NCI-H1436 (cell line): ENCODE measurements at places on chromosomes 4 and X.

- DNase-seq: no peak
Measured at GRCh38 chrX:9947131-9947794, 19.9 kb upstream of the CLDN34 start.

DNA sequence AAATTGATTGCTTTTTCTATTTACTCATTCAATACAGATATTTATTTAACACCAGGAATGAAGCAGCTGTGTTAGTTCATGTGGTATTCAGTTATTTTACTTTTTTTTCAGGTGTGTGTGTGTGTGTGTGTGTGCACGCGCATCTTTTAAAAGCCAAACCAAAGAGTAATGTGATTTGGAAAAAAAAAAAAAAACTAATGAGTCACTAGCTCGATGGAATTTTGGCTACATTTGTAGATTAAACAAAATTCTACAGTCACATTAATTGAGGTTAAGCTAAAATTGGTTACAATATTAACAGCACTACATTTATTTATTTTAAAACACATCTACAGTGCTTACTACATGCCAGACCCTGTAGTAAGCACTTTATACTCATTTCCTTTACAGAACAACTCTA lies 66.8 kb downstream of the HHIP start:
- DNase-seq: no peak

DNA sequence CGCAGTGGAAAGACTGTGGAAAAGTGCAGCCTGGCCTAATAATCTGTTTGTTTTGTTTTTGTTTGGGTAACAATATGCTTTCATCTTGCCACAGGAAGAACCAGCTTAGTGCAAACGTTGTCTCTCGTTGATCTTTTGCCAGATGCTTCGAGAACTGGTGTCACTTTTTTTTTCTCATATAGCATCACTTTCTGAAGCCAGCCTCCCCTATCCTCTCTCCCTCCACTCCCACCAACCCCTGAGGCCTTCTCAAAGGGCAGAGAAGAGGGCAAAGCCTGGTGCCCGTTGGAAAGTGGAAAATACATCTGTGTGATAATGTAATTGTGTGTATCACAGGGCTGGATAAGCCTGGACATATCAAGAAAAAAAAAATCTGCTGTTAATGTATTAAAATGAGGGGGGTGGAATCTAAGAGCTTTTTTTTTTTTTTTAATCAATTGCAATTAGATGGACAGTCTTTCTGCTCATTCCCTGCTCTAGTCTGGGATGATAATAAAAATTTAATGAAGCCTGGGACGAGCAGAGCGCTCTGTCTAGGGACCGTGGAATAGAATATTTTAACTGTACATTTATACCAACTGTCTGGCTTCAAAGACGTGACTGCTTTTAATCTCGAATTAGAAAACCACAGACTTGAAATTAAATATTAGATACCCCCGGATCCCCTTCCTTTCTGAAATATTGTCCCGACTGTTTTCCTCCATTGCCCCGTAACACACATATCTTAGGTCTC lies 8.1 kb downstream of the POU4F2 start:
- no peak for DNase-seq

DNA sequence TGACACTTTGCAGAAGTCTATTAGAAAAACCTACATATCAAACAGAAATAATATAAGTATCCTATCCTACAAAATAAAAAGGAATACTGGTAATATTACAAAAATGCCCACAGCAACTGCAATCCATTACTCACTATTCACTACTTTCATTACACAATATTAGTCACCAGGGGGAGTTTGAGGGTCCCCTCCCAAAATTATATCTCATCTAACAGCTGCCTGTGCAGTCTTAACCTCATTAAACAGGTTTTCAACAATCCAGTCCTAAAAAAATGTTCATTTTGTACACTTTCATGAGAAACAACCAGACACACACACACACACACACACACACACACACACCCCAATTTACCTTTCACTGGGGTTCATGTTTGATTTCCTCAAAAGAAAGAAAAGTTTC lies 2.9 kb downstream of the CLOCK start:
- no peak for DNase-seq

- no peak for DNase-seq
Measured at GRCh38 chr4:170003071-170004070, 22.8 kb downstream of the MFAP3L start.

DNA sequence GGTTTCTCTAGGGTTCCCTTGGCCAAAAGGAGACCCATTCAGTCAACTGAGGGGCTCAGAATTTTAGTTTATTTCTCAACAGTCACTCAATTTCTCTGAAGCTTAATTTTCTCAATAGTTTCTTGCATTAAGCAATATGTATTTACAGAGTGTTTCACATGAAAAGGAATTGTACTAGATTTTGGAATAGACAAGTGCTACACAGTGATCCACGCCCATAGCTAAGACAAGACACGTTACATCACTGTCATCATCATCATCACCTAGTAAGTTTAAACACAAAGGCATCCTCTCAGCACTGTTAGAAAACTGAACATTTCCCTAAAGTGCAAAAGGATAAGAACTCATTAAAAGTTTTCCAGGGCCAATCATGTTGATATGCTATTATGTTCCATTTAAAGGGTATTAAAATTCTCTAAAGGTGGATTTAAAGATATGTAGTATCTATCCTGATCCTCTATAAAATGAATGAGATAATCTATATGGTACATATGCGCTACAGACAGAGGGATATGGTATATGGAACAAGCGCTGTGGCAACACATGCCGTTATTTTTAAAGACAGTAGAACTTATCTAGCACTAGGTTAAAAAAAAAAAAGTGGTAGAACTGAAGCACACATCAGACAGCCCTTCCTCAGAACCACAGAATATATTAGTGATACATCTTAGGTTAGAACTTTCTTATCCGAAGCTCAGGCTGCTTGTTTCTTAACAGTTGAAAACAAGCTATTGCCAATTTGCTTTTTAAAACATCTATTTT lies 12.1 kb downstream of the PPA2 start:
- no peak for DNase-seq

DNA sequence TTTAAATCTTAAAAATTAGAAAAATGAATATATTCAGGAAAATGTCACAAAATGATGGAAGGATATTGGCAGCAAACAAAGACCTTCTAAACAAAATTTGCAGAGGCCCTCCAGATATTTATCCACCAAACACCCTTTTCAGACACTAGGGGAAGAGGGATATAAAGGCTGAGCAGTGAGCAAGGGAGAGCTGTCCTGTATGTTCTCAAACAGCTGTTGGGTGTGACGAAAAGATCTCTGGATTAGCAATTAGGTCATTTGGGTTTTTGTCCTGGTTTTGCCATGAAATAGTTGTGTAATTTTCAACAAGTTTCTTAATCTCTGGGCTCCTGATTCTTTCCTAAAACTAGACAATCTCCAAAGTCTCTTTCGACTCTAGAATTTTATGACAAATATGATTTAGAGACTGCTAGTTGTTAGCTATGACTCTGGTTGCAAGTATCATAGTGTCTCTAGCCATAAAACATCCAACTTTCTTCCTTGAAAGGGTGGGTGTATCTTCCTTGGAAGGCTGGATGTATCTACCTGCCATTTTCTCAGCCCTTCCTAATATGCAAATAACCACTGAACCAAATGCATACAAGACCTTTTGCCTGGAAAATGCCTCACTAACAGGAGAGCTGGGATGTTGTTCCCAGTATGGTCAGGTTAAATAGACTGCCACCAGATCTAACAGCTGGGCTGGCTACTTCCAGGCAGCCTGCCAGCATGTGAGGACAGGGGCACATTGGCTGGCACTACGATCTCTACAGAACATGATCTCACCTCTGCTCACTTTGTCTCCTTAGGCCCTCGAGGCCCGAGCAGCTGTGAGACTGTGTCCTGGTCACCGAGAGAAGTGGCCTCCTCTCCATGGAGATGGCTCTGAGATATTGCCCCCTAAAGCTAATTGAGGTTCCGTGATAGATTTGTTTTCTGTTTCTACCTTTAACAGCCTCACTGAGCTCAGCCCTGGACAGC lies 225.5 kb upstream of the JADE1 start:
- no peak for DNase-seq

- no peak for DNase-seq
Measured at GRCh38 chr4:184097241-184097605, 120.5 kb downstream of the ENPP6 start.

- DNase-seq: no peak
Measured at GRCh38 chrX:54994099-54994498, at the start of gene PFKFB1. Gene PFKFB1, minus strand, starts transcription at chrX:54994188. Its CDS starts 181 bp downstream, at chrX:54994007.

GRCh38 chrX:38879631-38880220 lies 78.5 kb downstream of the MID1IP1 start:
- peak; percentile 23 for DNase-seq

GRCh38 chr4:179880756-179881155 lies 2362.4 kb upstream of the TENM3 start:
- DNase-seq: no peak

DNA sequence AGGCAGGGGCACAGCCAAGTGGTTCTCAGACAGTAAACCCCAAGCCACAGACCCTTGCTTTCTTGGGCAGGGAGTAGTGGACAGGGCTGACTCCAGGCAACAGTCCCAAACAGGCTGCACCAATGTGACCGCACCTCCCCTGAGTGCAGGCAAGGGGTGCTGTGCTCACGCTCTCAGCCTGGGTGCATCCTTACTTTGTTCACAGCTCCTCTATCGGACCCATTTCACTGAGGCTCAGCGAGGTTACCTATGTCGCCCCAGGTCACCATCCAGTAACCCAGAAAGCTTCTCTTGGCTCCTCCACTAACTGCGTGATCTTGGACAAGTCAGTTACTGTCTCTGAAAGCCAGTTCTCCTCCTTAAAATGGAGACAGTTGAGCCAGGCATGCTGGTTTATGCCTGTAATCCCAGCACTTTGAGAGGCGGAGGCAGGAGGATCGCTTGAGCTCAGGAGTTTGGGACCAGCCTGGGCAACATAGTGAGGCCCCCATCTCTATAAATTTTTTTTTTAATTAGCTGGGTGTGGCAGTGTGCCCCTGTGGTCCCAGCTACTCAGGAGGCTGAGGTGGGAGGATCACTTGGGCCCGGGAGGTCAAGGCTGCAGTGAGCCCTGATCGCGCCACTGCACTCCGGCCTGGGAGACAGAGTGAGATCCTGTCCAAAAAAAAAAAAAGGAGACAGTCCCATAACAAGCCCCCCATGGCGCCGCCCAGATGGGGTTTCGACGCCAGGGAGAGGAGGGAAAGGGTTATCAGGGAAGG lies 823 bp upstream of the MAN2B2 start:
- no peak for DNase-seq

- no peak for DNase-seq
Measured at GRCh38 chr4:156501962-156502361, 469.6 kb downstream of the PDGFC start.

GRCh38 chr4:57605376-57605775 lies 495.2 kb upstream of the IGFBP7 start:
- no peak for DNase-seq

- no peak for DNase-seq
Measured at GRCh38 chr4:16967722-16968121, 69.3 kb upstream of the LDB2 start.

GRCh38 chrX:154458954-154459778 lies 1.1 kb downstream of the PLXNA3 start:
- DNase-seq: peak; percentile 78

- DNase-seq: no peak
Measured at GRCh38 chrX:54193085-54193821, 10.2 kb upstream of the FAM120C start.

GRCh38 chr4:140220058-140220457 lies 66.1 kb upstream of the MAML3 start:
- DNase-seq: no peak

DNA sequence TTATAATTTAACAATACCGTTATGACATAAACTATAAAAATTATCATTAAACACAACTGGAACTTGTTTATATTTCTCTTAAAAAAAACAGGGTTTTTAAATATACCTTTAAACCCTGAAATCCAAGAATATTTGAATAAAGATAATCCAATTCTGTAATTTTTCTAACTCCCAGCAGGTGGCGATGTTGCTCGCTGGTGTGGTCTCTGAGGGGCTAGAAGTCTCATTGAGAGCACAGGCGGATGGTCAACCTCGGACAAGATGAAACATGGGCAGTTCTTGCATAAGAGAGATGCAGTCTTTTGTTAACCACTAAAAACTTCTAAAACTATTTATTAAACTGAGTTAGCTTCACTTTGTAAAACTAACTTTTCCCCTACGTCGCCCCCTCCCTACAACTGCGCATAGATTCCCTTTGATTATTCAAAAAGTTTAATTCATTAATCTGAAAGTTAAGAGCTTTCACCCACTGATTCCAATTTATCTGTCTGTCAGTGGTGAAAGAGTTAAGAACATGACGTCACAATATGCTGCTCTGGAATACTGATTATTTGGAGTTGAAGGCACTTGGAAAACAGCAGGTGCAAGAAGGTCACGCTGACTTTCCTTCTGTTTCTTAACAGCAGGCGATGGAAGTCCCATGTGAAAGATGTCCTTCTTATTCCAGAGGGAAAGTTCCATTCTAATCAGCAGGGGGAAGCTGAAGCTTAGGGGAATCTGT lies 29.5 kb downstream of the DMP1 start:
- peak; percentile 26 for DNase-seq

GRCh38 chrX:13698432-13698831 lies 9.5 kb downstream of the RAB9A start:
- no peak for DNase-seq

- no peak for DNase-seq
Measured at GRCh38 chrX:80184854-80185253, 170.3 kb downstream of the TBX22 start.

- DNase-seq: no peak
Measured at GRCh38 chr4:93827272-93827947, 1.1 kb upstream of the ATOH1 start.

DNA sequence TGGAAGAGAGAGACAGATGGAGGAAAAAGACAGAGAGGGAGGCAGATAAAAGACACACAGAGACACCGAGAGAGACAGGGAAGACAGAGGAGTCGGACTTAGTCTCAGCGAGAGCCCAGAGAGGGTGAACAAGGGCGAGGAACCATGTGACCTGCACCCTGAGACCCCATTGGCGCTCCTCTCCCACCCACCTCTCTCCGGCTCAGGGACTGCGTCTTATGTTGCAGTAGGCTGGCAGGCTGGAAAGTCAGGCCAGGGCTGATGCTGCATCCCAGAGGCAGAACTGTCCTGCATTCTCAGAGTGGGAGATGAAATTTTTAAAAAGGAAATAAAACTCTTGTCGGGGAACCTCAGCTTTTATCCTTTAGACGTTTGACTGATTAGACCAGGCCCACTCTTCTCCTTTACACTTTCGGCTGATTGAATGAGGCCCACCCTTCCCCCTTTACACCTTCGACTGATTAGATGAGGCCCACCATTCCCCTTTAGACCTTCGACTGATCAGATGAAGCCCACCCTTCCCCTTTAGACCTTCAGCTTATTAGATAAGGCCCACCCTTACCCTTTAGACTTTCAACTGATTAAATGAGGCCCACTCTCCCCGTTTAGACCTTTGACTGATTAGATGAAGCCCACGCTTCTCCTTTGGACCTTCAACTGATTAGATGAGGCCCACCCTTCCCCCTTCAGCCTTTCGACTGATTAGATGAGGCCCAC lies 29.5 kb upstream of the IL3RA start:
- no peak for DNase-seq
